ENCODE measurements at places on chromosomes 12 and 14.

DNA sequence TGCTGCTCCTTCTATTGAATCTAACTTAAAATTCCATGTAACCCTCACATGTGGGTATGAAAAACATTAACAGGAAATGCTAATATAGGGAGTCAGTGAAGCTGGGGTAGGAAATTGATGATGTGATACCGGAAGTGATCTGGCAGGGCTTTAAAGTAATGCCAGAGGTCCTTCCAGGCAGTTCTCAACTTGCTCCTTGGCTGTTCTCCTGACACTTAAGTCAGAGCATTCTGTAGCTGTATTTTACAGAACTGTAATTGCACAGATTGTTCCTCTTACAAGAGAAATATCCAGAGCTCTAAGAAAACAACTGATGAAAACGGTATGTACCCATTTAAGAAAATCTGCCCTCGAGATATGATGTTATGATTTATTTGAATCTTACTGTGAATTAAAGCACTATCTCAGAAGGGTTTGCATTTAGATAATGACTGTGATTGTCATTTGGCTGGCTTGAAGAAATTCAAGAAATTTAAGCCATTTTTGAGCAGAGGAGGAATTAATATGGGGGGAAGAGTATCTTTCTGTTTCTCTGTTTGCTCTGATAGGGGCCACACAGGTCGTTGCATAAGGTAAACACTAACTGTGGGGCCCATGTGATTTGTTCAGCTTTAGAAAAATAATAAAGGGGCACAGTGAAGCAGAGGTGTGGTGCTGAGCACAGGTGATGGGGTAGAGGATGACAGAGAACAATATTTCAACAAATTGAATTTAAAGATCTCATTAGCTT, 88.4 kb downstream of the BBS10 start:
- DNase-seq: peak; percentile 72

GRCh38 chr14:52023518-52023917, 34.2 kb downstream of the RTRAF start:
- DNase-seq: peak; percentile 65

GRCh38 chr14:95520346-95520745, 3.9 kb upstream of the SYNE3 start:
- DNase-seq: peak; percentile 32

DNA sequence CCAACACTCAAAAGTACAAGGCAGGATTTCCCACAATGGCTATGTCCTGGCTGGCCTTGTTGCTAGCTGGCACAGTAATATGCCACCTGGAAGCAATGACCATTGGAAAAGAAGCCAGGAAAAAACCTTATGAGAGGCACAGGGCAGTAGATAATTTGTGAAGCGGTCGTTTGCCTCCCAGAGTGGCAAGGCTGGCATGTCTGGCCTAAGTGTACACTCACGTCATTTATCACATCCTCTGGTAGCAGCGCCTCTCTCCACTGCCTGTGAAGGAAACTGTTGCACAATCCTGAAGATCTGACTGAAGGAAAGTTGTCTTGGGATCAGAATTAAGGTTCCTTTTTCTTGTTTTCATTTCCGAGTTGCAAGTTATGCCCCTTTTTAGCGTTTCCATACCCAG, 408.5 kb downstream of the ZFP36L1 start:
- DNase-seq: no peak

- no peak for DNase-seq
Observed at GRCh38 chr12:85005615-85006014, 30.5 kb downstream of the TSPAN19 start.

- DNase-seq: no peak
Observed at GRCh38 chr12:120457133-120457532, 10.9 kb downstream of the GATC start.
